GM12878 (cell line): ENCODE measurements at places on chromosomes 16 and 17. TPM values are rescaled to one million over a fixed set of nuclear protein-coding genes. Genes with fewer than 3 reads are reported as not detected.

DNA sequence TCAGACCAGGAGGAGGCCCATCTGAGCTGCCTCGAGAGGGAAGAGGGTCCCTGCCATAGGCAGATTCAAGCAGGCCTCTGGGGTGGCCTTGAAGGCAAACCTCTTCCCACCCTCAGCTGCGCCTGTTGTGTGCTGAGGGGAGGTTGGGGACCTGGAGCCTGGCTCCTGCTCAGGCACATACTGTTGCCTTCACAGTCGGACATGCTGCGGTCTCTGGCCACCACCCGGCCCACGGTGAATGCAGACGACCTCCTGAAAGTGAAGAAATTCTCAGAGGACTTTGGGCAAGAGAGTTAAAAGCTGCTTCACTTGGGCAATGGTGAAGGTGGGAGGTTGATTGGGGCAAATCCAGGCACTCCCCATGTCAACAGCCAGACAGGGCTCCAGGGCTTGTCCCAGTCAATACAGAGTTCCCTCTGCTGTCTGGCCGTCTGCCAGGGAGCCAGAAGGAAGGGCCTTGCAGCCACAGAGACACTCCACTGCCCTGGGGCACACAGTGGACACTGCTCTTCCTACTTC lies 6.3 kb downstream of the PDF start:
- DNase-seq = no peak

DNA sequence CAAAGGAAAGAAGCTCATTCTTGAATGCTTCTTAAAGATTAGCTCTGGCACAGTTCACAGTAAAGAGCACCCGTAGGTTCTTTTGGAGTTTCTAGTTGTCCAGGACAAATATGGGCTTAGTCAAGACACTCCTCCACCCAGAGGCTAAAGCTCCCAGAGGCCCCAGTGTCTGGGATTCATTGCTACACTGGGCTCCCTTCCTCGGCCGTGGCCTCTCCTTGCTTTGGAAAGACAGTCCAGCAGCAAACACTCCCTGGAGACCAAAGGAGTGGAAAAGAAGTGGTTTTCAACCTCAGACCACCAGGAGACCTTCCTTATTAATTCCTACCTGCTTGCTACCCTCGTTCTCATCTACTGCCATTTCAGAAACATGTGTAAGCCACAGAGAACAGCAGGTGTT lies 17.1 kb downstream of the PHB1 start:
- no peak for DNase-seq

DNA sequence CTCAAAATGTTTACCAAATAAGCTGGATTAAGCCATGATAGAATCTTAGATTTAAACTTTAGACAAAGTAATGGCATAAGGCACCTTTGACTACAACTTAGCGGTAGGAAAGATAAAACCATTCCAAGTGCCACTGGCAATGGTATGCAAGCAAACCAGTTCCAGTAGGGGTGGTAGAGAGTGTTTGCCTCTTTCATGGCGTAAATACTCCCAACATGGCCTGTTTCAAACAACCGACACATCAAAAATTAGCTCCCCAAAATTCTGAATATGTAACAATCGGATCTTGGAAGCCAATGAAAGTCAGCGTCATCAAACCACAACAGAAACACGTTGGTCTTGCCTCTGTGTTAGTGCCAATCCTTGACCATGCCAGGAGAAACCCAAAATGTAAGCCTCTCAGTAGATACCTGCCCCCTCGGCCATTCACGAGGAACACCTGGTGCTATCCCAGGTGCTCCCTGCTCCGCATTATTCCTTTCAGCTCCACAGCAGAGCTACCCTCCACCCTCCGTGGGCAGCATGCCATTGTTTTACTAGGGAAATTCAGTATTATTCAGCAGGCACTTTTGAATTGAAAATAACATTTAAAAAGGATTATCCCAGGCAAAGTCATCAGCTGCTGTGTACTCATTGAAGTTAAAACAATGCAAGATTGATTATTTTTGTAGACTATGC lies 307.8 kb upstream of the CDH11 start:
- DNase-seq = no peak

- DNase-seq = no peak
These were observed 13.0 kb downstream of the VEZF1 start for GRCh38 chr17:57975044-57975443.

- no peak for DNase-seq
These were observed 343.7 kb upstream of the SOX9 start for GRCh38 chr17:71777048-71777640.

DNA sequence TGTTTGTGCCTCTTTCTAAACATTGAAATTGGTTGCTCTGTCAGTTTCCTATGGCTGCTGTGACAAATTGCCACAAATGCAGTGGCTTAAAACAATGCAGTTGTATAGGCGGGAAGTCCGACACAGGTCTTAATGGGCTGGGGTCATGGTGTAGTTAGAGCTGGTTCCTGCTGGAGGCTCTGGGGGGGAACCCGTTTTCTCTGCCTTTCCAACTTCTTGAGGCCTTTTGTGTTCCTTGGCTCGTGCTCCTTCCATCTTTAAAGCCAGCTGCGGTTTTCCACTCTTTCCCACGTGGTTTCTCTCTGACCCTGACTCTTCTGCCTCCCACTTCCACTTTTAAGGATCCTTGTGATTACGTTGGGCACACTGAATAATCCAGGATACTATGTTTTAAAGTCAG lies 12.5 kb downstream of the EPN2 start:
- no peak for DNase-seq

Gene TNRC6C
- polyA plus RNA-seq = 0.67 and 0.74 TPM in 2 replicates

Gene TBC1D26
- 0.10 TPM in 1 of 2 replicates, not detected in the other for polyA plus RNA-seq

Gene MINK1
- 13.9 and 14.0 TPM in 2 replicates for polyA plus RNA-seq

Gene VAT1L
- not detected in 2 replicates for polyA plus RNA-seq

Gene TLCD1
- 19.1 and 19.8 TPM in 2 replicates for polyA plus RNA-seq

Gene PRKCB
- 20.9 and 22.3 TPM in 2 replicates for polyA plus RNA-seq
